ENCODE measurements at places on chromosomes 2 and 18. TPM values are rescaled to one million over a fixed set of nuclear protein-coding genes. Genes with fewer than 3 reads are reported as not detected.
A peak's percentile ranks its signal among the peaks of the same experiment; 100 is the strongest.

EFHD1 gene
- polyA plus RNA-seq: 0.09 TPM

DNA sequence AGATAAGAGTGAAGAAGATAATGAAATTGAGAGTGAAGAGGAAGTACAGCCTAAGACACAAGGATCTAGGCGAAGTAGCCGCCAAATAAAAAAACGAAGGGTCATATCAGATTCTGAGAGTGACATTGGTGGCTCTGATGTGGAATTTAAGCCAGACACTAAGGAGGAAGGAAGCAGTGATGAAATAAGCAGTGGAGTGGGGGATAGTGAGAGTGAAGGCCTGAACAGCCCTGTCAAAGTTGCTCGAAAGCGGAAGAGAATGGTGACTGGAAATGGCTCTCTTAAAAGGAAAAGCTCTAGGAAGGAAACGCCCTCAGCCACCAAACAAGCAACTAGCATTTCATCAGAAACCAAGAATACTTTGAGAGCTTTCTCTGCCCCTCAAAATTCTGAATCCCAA lies 15.7 kb downstream of the MSH6 start:
- DNase-seq: no peak

GRCh38 chr2:120403676-120404075 lies 57.7 kb downstream of the INHBB start:
- DNase-seq: no peak

GRCh38 chr2:239644011-239644410 lies 243.2 kb upstream of the HDAC4 start:
- peak; percentile 8 for DNase-seq

DNA sequence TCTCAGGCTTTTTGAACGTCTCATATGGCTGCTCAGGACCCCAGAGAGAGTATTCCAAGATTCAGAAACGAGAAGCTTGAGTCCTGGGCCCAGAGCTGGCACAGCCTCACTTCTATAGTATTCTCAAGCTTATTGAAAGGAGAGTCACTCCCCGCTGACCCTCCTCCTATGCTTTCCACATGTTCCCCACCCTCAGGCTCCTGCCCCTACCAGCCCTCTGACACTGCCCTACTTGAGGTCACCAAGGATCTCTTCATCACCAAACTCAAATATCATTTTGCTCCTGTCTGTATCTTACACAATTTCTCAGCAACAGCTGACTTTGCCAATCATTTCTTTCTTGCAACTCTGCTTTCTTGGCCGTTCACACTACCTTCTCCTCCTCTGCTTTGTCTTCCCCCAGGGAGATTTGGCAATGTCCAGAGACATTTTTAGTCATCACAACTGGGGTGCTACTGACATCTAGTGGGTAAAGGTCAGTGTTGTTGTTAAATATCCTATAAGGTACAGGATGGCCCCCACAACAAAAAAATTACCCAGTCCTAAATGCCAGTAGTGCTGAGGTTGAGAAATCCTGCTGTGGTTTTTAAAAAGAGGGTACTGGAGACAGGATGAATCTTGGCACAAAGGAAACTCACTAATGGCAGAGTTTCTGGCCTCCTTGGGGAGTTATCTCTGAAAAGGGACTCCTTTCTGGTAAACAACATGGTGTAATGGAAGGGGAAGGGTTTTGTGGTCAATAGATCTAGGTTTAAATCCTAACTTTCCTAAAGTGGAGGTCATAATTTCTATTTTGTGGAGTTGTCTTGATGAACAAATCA lies 26.9 kb upstream of the INSIG2 start:
- peak; percentile 60 for DNase-seq

DNA sequence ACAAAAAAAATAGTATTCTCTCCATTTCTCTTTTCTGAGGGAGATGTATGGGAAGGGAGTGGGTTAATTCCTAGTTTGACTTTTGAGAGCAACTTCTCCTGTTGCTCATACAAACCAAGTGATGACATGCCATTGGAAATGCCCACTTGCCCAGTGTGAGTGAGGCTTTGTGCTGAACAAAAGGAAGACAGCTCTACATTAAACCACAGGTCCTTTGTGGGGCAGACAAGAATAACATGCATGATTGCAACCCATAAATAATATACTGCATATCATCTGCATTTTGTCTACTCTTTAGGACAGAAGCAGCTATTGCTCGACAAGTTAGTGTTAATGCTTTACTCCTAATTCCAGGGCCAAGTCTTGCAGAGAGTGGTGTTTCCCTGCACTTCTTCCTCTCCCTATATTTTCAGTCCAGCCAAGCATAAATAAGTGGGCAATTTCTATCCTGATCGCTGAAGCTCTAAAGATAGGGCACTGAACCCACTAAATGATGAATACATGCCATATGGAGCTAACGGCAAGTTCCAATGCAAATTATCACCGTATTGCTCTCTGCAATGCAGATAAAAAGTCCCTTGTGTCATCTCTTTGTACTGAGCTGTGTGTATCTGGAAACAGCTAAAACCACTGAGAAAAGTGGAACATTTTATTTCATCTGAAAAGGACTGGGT lies 19.4 kb upstream of the EHBP1 start:
- no peak for DNase-seq

DNA sequence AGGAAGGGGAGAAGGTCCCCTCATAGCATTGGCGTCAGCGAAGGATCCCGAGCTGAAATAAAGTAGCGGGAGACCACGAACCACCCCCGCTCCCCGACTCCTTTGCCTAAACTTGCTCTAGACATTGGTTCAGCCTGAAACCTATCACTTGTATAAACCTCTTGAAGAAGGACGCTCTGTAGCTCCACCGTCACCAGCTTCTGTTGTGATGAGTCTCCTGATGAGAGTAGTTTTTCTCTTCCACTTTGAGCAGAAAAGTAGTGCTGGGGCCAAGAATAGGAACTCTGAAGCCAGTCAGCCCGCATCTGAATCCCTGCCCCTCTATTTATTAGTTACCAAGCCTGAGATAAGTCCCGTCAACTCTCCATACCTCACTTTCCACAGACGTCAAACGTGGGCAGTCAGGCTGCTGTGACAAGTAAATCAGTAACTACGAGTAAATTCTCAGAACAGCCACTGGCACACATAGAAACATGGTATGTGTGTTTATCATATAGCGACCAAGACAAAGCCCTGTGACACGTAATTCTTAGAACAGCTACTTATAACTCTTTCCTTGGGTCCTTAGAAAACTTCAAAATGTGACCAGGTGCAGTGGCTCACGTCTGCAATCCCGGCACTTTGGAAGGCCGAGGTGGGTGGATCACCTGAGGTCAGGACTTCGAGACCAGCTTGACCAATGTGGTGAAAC lies 61.7 kb downstream of the CD226 start:
- no peak for DNase-seq

- DNase-seq: no peak
Observed at GRCh38 chr18:75588412-75588811, 160.9 kb upstream of the SMIM21 start.

GRCh38 chr18:32167980-32168730 lies 21.7 kb upstream of the MEP1B start:
- peak; percentile 22 for DNase-seq

DNA sequence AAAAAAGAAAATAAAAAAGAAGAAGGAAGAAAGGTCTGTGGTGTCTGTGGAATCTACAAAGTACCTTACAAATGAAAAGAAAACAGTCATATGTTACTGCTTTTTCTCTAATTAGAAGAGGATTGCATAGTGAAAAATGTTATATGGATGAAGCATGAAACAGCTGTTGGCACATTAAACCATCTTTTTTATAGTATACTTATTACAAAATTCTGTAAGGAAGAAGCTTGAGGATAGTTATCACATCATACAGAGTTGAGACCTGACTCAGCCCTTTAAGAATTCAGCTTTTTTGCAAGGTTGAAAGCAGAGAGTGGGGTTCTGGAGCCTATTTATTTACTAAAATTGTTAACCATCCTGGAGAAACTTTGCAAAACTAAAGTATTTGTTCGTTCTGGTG lies 222.7 kb downstream of the PHLPP1 start:
- DNase-seq: peak; percentile 51
